ENCODE measurements at places on chromosomes 6 and 20. TPM values are rescaled to one million over a fixed set of nuclear protein-coding genes. Genes with fewer than 3 reads are reported as not detected.

The COL11A2 gene
- 1.3 TPM for total RNA-seq

DNA sequence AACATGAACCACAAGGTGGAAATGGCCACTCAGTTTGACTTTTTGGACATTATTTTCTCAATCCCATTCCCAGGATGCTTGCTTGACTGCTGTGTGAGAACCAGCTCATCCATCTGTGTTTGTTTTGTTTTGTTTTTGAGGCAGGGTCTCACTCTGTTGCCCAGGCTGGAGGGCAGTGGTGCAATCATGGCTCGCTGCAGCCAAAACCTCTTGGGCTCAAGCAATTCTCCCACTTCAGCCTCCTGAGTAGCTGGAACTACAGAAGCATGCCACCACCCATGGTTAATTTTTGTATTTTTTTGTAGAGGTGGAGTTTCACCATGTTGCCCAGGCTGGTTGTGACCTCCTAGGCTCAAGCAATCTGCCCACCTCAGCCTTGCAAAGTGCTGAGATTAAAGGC is 166.0 kb upstream of the CDH4 start:
- no peak overlapping the region for H3K4me3 ChIP-seq
- DNase-seq = no peak
- H3K36me3 ChIP-seq = no peaks in the 10 kb centered on the region

DNA sequence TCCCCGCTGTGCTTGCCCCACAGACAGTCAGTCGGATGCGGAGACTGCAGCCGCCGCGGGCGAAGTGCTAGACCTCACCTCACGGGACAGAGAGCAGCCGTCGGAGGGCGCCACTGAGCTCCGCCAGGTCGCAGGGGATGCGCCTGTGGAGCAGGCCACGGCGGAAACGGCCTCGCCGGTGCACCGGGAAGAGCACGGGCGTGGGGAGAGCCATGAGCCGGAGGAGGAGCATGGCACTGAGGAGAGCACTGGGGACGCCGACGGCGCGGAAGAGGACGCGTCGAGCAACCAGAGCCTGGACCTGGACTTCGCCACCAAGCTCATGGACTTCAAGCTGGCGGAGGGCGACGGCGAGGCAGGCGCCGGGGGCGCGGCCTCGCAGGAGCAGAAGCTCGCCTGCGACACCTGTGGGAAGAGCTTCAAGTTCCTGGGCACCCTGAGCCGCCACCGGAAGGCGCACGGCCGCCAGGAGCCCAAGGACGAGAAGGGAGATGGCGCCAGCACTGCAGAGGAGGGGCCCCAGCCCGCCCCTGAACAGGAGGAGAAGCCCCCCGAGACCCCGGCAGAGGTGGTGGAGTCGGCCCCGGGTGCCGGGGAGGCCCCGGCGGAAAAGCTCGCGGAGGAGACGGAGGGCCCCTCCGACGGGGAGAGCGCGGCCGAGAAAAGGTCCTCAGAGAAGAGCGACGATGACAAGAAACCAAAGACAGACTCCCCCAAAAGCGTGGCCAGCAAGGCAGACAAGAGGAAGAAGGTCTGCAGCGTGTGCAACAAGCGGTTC is 66.4 kb downstream of the SSR1 start:
- no peaks in the 10 kb centered on the region for H3K27me3 ChIP-seq
- H3K4me3 ChIP-seq = no peak overlapping the region
- H3K36me3 ChIP-seq = peaks cover 50% of the 10 kb centered on the region

DNA sequence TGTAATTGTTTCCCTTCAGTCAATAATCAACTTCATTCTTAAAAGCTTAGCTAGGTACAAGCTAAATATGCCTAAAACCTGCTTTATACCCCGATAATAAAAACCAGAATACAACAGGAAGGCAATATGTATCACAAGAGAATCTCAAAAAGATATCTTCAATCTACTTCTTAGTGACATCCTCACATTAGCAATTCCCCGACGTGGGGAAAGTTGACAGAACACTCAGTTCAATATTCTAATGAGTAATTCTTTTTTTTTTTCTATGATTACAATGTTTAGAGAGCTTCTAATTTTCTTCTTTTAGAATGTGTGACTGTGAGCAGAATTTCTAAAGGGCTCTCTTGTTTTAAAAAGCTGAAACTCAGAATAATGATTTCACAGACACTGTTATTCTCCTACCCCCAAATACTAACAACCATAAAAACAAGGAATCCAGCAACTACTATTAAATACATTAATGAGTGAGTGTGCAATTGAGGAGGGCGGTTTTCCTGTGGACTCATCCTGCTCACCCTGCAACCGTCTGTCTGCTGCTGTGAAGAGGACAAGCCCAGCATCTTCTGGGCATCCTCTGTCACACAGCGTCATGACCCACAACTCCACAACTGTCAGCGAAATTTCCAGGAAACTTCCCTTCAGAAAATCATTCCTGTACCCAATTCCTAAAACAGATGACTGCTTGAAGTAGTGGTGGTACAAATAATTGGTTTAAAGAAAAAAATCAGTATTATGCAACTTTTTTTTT is 68.1 kb downstream of the DTNBP1 start:
- H3K4me3 ChIP-seq = no peak overlapping the region
- no peaks in the 10 kb centered on the region for H3K36me3 ChIP-seq
- no peaks in the 10 kb centered on the region for H3K27me3 ChIP-seq
- no peak for DNase-seq
- no peak overlapping the region for H3K27ac ChIP-seq

GRCh38 chr6:83062225-83062624 is 3.4 kb downstream of the UBE3D start:
- H3K4me1 ChIP-seq = peaks cover 3% of the 10 kb centered on the region
- H3K27me3 ChIP-seq = no peaks in the 10 kb centered on the region
- H3K27ac ChIP-seq = no peak overlapping the region
- peaks cover under 1% of the 10 kb centered on the region for H3K36me3 ChIP-seq
- no peak overlapping the region for H3K4me3 ChIP-seq
